ENCODE measurements at places on chromosomes 16 and 17.

GRCh38 chr17:56870081-56870651 is 36.2 kb downstream of the DGKE start:
- DNase-seq = no peak

- no peak for DNase-seq
Observed at GRCh38 chr16:86122681-86123342, 223.8 kb downstream of the IRF8 start.

DNA sequence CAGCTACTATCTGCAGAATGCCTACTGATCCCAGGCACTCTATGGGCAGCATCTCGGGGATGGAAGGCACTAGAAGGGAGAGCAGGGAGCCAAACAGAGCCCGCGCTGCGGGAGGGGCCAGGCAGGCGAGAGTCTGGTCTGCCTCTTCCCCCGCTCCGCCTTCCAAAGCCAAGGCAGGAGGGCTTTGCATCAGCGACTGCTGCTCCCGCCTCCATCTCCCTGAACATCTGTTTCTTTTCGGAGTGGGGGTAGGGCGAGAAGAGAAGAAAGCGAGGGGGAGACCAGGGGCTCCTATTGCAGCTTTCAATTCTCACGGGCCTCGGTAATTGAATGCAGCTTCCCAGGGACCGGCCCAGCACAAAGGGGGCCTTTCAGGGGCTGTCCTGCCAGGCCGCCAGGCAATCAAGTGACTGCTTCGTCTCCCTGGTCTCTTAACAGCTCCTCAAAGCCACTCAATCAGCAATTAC is 31.4 kb upstream of the CDC42EP4 start:
- no peak for DNase-seq

DNA sequence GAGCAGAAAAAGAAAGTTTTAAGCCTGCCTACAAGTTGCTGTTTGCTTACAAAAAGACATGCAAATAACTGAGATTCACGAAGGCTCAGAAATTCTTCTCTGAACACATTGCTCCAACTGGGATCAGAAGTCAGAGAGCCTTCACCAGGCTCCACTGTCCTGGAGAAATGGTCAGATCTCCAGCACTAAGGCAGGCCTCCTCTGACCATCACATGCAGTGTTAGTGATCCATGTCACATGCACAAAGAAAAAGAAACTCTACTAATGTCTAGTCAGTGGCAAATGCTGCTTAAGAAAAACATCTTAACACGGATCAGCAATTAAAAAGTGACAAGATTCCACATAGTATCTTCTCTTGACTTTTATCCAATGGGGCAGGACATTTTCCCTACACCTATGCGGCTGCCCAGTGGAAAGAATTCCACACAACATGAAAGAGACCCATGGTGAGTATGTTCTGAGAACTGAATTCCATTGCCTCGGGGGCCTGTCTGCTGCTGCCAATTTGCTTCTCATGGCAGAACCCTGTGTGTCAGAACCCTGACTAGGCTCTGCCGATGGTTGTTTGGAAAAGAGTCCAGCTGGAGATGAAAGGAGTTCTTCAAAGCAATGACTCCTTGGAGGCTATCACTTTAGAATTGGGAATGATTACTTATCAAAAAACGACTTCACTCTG is 96.6 kb downstream of the HIC1 start:
- DNase-seq = no peak

GRCh38 chr16:74666010-74666421 is 661 bp downstream of the RFWD3 start:
- DNase-seq = no peak

- DNase-seq = no peak
Observed at GRCh38 chr16:88686062-88686438, 257 bp downstream of the SNAI3 start.

GRCh38 chr16:81448154-81449131 is 3.8 kb downstream of the CMIP start:
- DNase-seq = no peak

GRCh38 chr17:71486261-71486660 is 634.6 kb upstream of the SOX9 start:
- no peak for DNase-seq

GRCh38 chr16:22743401-22743800 is 70.6 kb upstream of the HS3ST2 start:
- no peak for DNase-seq

GRCh38 chr17:16817201-16817600 is 127.2 kb downstream of the CCDC144A start:
- no peak for DNase-seq

DNA sequence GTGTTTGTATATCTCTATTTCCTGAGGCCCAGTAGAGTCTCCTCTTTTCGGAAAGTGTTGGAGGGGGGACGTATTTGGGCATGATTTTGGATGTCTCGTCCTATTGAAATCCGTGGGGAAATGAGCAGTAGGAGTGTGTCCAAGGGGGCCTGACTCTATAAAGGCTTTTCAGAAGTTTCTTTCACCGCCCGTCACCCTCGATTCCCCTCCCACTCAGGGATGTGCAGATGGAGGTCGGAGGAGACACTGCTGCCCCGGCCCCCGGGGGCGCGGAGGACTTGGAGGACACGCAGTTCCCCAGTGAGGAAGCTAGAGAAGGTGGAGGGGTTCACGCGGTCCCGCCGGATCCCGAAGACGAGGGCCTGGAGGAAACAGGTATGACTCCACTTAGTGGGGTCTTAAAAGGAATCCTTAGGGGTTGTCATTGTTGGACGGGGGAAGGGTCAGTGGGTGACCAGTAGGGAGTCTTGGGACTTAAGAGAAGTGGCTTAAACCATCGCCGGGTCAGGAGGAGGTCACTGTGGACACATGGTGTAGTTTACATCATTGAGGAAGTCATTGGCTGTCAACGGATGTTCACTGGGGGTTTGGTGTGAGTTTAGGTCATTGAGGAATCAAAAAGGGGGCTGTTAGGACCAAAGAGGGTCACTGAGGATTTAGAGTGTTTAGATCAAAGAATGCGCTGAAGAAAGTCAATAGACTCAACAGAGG is 424 bp downstream of the MON1B start:
- peak; percentile 26 for DNase-seq

DNA sequence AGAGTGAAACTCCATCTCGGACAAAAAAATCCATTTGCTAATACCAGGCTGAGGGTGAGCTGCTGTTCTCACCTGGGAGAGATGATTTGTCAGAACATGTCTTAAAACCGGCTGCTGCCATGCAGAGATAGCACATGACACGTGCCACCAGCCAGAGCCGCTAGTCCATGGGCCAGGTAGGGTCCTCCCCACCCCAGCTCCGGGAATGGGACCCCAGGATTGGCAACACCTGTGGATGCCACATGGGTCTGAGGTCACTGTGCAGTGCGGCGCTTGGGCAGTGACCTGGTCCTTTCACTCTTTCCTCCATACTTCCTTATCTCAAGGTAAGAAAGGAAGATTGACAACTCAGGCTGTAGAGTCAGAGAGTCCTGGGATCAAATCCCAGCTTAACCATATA is 393.3 kb upstream of the TNRC6C start:
- DNase-seq = no peak

DNA sequence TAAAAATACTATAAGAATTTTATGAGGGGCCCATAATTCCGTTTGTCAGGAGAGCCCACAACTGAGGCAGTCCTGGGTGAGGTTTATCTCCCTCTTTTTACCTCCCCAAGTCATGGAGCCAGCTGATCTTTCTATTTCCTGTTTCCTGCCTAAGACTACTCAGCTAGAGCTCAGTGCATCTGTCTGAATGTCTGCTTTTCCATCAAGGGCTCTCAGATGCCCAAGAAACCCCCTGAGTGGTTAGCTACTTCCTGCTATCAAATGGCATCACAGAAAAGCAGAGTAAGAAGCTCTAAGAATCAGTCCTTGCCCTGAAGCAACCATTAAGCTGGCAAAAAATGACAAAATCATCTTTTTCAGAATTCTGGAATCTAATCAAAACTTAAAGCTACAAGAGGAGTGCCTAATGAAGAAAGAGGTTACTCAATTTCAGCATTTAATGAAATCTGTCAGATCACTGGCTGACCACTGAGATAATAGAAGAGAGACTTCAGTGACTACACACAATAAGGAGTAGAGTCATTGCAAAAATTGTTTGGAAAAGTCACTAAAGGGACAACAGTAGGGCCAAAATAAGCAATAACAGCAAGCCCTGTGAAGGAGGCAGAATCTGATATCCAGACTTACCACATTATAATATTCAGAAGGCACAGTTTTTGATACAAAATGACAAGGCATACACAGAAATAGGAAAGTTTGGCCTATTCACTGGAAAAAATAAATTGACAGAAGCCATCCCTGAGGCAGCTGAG is 150.1 kb downstream of the CYB561 start:
- no peak for DNase-seq

- no peak for DNase-seq
Observed at GRCh38 chr17:43570518-43570928, 24.4 kb upstream of the ETV4 start.

GRCh38 chr16:7689234-7689633 is 356.6 kb downstream of the RBFOX1 start:
- no peak for DNase-seq

GRCh38 chr17:35238821-35239220 is 4.1 kb upstream of the SLFN5 start:
- no peak for DNase-seq

- no peak for DNase-seq
Observed at GRCh38 chr16:4513086-4513860, 25.3 kb downstream of the CDIP1 start.

DNA sequence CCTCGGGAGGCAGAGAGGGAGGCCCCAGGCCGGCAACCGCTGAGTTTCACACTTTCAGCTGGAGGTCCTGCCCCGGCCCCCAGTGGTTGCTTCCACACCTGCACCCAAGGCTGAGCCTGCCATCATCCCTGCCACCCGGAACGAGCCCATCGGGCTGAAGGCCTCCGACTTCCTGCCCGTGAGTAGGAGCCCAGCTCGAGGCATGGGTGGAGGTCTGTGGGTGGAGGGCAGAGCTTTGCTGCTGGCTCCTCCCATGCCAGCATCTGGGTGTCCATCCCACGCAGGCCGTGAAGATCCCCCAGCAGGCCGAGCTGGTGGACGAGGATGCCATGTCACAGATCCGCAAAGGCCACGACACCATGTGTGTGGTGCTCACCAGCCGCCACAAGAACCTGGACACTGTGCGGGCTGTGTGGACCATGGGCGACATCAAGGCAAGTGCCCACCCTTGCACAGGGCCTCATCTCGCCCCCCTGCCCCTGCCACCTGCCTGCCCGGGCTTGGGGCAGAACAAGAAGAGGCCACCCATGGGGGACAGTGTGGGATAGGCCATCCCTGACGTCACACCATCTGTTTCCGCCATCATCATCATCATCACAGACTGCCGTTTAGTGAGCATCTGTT is 19.6 kb downstream of the KATNB1 start:
- no peak for DNase-seq

DNA sequence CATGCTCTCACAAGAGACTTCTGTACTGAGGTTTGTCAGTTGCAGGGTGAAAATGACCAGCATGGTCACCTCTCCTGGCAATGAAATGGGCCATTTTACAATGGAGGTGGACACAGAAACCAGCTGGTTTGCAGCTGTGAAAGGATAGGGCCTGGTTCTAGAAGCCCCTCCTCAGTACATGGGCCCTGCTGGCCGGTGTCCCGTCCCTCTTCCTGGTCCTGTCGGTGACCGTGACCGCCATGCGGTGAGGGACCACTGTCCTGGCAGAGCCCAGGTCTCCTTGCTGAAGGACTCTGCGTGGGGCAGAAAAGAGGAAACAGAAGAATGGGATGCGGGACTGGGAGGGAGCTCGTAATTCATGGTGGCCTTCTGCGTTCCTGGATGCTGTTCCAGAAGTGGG is 76.0 kb upstream of the ZNF423 start:
- DNase-seq = no peak

GRCh38 chr17:46879101-46879500 is 27.7 kb downstream of the WNT9B start:
- DNase-seq = no peak

GRCh38 chr17:7997186-7997585 is 5.2 kb upstream of the GUCY2D start:
- DNase-seq = no peak

GRCh38 chr17:81428121-81428515 is 32.9 kb downstream of the BAHCC1 start:
- DNase-seq = no peak

- DNase-seq = no peak
Observed at GRCh38 chr17:30086896-30087295, 29.7 kb upstream of the NSRP1 start.

DNA sequence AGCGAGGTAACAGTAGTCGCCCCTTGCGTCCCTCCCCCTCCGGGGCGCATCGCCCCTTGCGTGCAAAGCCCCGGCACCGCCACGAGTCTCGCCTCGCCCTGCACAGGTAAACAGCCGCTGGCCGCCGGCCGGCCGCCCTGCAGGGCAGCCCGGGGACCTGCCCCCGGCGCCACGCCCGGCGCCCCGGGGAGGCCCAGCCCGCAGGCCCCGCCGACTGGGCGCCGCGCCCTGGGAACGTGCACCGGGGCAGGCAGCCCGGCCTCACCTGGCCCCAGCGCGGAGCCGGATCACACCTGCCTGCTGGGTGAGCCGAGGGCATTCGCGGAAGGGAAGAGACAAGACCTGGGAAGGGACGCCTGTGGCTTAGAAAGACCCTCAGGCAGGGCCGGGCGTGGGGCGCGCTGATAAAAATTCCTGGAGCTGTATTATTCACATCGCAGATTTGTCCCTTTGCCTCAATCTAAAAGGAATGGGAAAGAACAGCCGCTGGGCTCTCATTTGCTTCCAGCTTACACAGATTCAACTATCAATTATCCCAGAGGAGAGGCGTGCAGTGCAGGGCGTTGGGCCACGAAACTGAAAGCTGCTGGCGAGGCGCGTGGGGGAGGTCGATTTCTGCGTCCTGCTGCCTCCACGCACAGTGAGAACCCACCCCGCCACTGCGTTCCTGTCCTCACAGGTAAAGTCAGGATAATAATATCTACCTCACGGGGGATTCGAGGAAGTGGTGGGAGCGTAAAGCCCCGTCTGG is 451.9 kb downstream of the SLC39A11 start:
- DNase-seq = no peak

DNA sequence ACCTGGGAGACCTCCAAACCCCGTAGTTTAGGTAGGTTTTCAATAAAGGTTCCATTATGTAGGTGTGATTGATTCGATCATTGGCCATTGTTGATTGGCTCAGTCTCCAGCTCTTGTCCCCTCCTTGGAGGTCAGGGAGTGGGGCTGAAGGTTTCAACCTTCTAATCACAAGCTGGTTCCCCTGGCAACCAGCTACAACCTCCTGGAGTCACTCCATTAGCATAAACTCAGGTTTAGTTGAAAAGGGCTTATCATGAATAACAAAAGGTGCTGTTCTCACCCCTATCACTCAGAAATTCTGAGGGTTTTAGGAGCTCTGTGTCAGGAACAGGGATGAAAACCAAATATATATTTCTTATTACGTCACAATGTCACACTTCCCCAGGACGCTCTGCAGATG is 28.5 kb downstream of the TMEM132E start:
- DNase-seq = no peak
